Activated CD8-positive, alpha-beta memory T cell treated with anti-CD3 and anti-CD28 coated beads for 1 hour (primary cell): ENCODE measurements at places on chromosomes 3 and 15.

- no peak for DNase-seq
Measured at GRCh38 chr3:103410231-103410630, 975.4 kb downstream of the ZPLD1 start.

GRCh38 chr3:67535006-67535405, 119.4 kb downstream of the SUCLG2 start:
- no peak for DNase-seq

DNA sequence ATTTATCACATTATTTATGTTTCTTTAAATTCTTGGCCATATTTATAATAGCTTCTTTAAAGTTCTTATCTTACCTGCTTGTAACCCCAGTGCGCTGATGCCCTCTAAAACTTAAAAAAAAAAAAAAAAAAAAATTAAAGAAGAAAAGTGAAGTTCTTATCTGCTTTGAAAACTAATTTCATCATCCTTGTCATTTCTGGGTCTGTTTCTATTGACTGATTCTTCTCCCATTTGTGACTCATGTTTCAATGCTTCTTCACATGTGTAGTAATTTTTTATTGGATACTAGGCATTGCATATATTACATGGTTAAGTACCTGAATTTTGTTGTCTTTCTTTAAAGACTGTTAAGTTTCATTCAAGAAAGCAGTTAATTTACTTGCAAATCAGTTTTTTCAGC, 3.4 kb upstream of the SEC22A start:
- DNase-seq = no peak

DNA sequence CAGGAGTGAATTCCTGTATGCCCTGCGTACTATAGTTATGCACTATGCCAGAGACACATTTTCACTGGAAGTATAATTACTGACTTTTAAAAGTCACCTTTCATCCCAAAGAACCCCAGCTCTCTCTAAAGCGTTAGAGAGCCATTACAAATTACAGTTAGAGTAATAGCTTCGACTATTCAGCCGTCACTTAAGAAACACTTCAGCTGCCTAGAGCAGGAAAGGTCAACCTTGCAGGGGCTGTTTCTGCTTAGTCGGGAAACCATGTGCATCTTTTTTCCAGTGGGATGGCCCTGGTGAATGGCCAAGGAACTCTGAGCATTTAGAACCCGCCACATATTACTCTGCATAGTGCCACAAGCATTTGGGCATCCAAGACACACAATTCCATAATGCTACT, 235.9 kb downstream of the ARRDC4 start:
- DNase-seq = no peak

DNA sequence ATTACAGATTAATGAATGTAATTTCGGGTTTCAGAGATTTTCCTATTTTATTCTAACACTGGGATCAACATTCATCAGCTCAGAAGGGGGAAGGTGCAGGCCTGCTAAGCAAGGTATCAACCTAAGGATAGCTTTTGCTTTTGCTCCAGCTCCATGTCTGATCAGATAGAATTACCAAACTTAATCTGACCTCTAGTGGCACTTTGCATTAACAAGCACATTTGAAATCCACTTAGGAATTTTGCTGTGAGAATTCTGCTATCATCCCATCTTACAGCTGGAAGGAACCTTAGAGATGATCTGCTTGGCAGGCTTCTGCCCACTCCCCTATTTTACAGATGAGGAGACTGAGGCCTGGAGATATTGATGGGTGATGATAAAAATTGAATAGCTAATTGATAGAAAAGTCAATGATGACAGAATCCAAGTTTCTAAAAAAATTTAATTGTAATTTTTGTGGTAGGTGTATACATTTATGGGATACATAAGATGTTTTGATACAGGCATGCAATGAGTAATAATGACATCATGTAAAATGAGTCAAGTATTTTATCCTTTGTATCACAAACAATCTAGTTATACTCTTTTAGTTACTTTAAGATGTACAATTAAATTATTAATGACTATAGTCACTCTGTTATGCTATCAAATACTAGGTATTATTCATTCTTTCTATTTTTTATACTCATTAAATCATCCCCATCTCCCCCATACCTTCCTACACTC, 209.2 kb upstream of the ZPLD1 start:
- no peak for DNase-seq

DNA sequence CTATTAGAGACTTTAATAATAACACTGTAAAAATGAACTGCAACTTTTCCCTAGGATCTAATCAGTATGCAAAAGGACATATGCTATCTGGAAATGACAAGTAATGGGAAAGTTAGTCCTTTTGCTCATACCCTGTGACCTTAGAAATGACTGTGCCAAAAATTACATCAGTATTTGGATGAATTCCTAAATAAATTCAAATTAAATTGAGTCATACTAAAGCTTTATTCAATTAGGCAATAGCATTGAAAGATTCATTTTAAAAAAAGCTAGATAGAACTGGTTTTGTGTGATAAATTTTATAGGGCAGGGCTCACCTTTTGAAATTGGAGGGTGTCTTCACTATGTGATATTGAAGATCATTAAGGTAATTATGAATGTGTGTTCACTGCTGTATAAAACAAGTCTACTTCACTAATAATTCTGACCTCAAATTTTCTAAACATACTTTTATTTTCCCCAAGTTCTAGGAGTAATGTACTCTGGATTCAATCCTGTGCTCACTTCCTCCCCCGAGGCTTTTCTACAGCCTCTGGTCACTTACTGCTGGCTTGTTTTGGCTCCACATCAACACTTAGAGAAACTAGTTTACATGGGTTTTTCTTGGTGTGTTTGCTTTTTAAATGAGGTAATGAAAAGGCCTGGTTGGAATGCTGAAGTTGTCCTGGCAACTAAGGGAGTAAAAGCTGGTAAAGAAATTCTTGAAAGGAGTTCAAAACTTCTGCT, 44.4 kb upstream of the SPTSSB start:
- no peak for DNase-seq

GRCh38 chr3:117995842-117996437, 1038.7 kb downstream of the IGSF11 start:
- DNase-seq = no peak

DNA sequence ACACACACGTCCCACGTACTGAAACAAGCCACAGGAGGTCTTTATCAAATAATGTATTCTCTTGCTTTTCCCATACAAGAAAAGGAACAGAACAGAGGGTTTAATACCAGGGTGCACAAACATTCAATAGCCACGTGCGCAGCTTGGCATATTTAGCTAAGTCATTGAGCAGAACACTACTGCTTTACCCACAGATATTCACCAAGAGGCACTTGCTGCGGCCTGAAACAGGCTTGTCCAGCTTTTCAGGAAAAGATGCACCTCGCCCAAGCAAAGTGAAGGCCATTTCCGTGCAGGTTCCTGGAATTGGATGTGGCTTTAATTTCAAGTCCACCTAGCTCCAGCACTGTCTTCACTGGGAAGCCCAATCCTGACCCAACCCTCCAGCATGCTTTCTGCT, 17.6 kb downstream of the ZDHHC3 start:
- DNase-seq = no peak

- DNase-seq = no peak
Measured at GRCh38 chr3:32104492-32104891, 1.9 kb upstream of the GPD1L start.

DNA sequence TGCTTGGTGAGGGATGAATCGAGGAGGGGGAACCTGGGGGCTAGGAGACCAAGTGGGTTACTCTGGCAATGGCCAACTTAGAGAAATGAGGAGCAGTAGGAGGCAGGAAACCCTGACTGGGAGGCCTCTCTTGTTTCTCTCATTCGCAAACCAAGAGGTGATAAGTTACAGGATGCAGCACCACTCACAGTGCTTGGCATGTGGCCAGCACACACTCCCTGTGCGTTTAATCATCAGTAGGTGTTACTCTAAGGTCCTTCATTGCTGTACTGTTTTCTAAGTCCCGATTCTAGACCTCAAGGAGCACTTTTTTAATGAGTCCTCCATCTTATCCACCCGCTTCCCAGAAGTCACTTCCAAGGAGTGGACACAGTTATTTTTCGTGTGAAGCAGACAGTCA, 314.1 kb upstream of the TRIM42 start:
- no peak for DNase-seq

- no peak for DNase-seq
Measured at GRCh38 chr3:119817071-119817470, 35.2 kb downstream of the NR1I2 start.

GRCh38 chr3:157373783-157374182, 62.9 kb upstream of the PTX3 start:
- no peak for DNase-seq

GRCh38 chr3:189936201-189936945, 184.3 kb downstream of the P3H2 start:
- no peak for DNase-seq

DNA sequence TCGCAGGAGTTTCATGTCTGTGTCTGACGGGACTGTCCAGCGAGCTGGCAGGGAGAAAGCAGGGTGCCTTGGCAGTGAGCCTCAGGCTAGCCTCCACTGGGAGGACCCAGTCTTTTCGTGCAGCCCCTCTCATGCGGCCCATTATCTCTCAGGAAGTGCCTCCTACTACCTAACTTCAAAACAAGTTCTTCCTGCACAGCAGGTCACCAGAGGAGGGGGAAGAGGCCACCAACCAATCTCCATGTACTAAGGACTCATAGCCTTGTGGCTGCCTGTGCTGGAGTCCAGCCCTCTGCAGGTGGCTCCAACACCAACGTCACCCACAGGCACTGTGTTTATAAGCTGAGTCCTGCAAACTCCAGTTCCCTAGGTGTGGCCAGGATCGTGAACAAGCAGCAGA, 4.8 kb downstream of the VIPR1 start:
- DNase-seq = no peak

DNA sequence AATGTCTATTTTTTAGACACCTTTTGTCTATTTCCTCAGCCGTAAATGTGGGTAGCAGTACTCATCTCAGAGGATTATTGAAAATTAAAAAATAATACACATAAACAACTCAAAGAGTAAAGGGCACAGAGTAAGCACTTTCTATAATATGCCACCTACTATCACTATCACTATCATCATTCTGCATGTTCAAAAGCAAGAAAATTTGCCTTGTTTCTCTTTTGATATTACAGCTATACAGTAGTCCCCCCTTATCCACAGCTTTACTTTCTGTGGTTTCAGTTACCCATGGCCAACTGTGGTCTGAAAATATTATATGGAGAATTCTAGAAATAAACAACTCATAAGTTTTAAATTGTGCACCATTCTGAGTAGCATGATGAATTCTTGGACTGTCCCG, 27.7 kb downstream of the CLASP2 start:
- DNase-seq = no peak

DNA sequence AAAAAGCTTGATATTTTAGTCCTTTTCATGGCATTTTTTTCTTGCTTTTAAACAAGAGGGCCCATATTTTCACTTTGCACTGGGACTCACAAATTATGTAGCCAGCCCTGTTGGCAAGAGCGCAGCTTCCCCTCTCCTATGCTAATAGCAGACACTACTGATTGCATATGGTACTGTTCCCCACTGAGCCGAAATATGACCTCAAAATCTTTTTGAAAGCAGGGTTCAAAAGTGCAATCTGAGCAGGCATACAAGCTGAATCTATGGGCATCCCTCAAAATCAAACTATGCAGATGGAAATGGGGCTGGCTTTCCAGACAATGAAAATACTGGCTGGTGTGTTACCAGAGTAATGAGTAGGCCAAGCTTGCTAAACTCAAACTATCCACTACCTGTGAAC, 225.2 kb upstream of the SETMAR start:
- DNase-seq = no peak

GRCh38 chr3:157718800-157719199, 215.6 kb upstream of the VEPH1 start:
- DNase-seq = no peak

- DNase-seq = no peak
Measured at GRCh38 chr15:91380114-91380513, 280.1 kb downstream of the SV2B start.

- no peak for DNase-seq
Measured at GRCh38 chr3:143256416-143256815, 136.8 kb downstream of the CHST2 start.

GRCh38 chr3:127747751-127748521, 74.4 kb downstream of the MGLL start:
- DNase-seq = no peak

- DNase-seq = no peak
Measured at GRCh38 chr15:74339371-74339770, 28.1 kb downstream of the CYP11A1 start.

DNA sequence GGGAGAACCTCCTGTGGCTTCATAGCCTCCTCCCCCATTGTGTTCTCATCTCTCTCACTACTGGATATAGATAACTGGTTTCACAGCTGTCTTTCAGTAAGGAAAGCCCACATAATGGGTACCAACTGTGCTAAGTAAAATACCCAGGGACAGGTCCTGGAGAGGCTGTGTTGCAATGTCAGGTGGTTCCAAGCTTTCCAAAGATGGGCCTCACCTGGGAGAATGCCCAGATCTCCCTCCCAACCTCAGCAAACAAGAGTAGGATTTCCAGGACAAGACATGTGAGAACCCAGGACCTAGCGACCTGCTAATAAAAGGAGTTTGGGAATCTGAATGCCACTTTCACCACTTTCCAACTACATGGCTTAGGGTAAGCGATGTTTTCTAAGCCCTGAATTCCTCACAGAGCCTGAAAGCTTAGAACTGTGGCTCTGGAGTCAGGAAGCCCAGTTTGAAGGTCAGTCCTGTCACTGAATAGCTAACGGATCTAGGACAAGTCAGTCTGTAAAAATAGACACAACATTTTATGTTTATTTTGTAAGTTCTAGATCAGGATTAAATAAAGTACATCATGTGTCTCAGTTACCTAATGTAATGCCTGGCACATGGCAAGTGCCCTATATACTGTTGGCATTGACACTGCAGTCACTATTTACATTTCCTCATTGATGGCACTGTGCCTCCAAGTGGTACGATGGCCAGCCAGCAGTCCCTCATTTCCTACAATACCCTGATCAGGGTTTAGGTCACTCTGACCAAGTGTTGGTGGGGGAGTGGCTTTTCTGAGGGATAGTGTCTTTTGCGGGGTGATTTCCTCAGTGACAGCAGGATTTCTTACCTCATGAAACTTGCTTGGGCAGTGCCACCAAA, 11.9 kb downstream of the CERS3 start:
- DNase-seq = no peak

DNA sequence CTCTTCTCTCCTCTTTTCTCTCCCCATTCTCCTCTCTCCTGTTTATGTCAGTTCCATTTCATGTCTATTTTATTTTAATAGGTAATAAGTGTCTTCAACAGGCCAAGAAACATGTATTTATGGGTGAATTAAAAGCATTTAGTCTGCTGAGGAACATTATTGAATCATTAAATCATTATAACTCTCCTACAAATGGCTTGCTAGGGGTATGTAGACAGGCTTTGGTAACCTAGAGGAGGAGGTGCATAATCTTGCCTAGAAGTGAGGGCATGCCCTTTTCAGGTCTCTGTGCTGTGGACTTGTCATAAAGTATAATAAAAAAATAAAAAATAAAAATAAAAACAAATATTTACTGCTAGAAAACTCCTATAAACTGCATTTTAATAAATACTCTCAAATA, 88.9 kb upstream of the SNTN start:
- DNase-seq = no peak

DNA sequence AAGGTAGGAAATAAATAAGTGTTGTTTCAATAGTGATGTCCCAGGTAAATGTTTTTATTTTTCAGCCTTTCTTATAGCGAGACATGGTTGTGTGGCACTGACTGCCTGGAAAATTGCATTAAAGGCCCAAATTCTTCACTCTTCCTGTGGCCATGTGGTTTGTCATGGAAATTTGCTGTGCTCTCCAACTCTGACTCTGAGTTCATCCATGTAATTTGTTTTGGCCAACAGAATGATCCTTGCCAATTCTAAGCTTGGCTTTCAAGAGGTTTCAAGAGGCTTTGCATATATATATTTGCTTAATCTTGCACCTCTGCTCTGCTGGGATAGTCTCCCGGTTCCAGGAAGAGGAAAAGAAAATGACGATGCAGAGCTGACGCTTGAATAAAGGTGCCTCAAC, 107.5 kb upstream of the ARHGEF26 start:
- no peak for DNase-seq

- DNase-seq = no peak
Measured at GRCh38 chr3:42678447-42678846, 6.9 kb upstream of the KLHL40 start.
